Astrocyte of the spinal cord (primary cell): ENCODE measurements at places on chromosomes 12 and 14.
A peak's percentile ranks its signal among the peaks of the same experiment; 100 is the strongest.

GRCh38 chr12:28040246-28040645 is 67.7 kb upstream of the PTHLH start:
- DNase-seq, result no peak

GRCh38 chr14:98345161-98345560 is 926.8 kb downstream of the BCL11B start:
- peak; percentile 19 for DNase-seq

DNA sequence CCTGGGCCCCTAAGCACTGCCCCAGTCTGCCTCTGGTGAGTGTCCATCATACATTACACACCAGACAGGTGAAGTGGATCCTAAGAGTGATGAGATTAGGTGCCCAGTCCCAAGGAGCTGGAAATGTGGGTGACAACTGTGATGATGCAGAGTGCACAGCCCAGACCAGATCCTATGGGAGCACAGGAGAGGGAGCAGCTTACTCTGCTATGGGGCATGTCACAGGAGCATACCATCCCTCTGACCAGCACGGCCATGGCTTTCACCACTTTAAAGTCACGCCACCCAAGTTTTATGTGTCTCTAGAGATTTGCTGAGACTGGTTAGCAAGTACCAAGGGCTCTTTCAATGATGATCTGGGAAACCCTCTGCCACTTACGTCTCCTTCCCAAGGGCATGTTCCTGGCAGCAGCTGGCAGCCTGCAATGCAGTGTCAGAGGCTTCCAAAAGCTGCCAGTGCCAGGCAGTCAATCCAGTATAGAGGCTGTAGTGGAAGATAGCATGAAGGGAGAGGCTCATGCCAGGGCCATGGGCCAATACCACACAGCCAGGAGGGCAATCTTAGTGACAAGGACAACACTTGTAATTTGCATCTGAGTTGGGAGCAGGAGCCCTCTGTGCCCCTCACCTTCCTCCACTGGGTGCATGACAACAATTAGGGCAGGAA is 40.2 kb downstream of the STAB2 start:
- DNase-seq, result no peak

DNA sequence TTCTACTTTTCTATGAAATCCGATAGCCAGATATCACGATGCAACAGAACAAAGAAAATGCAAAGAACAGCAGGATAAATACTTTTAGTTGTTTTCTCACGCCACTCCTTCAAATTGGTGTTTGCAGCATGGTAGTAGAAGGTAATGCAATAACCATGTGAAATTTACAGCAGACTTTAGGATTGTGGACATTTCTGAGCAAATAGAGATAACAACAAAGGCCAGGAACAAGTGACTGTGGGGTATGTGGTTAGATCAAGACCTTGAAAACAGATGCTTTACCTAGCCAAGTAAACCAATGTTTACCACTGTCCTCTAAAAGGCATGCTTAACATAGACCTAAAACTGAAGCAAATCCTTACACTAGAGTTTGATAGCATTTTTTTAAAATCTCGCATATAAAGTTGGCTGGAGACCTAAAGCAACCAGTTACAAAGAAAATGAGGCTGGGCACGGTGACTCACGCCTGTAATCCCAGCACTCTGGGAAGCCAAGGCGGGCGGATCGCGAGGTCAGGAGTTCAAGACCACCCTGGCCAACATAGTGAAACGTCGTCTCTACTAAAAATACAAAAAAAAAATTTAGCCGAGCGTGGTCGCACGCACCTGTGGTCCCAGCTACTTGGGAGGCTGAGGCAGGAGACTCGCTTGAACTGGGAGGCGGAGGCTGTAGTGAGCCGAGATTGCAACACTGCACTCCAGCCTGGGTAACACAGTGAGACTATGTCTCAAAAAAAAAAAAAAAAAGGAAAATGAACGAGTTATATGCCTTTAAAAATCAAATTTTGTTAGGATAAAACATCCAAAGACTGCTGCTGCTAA is 123.2 kb upstream of the FOXN3 start:
- peak; percentile 68 for DNase-seq

- peak; percentile 20 for DNase-seq
Measured at GRCh38 chr12:52307836-52308805, 13.1 kb downstream of the KRT83 start.

GRCh38 chr12:84276215-84276614 is 636.4 kb downstream of the SLC6A15 start:
- no peak for DNase-seq

- no peak for DNase-seq
Measured at GRCh38 chr14:86357119-86357518, 827.2 kb downstream of the FLRT2 start.

DNA sequence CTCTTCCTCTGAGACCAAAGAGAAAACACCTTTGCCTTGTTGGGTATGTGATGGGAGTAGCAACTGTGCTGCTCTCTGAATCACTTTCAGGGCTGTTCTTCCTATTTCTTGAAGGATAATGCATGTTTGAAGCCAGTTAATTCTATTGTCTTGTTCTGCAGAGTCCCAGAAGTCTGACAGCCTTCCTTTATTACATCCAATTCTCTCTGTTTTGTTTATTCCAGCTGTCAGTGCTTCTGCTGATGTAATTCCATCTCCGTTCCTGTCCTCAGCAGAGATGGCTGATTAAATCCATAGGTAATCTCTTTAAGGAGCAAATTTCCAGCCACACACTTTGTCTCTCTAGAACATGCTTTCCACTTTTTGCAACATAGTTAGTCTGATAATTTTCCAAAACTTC is 59.7 kb downstream of the MGAT4C start:
- DNase-seq, result no peak

- no peak for DNase-seq
Measured at GRCh38 chr12:16271062-16271461, 6.4 kb downstream of the SLC15A5 start.

DNA sequence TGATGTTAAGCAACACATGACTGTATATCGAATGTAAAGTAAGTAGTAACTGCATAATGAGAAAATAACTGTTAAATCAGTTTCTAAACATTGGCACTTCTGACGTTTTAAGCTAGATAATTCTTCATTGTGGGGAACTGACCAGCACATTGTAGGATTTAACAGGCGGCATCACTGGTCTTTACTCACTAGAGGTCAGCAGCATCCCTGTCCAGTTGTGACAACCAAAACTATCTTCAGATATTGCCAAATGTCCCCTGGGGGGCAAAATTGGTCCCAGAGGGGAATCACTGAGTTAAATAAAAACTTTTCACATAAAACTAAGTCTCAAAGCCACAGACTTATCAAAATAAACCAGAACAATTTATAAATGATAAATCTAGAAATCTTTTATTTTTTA is 65.3 kb downstream of the BLTP3B start:
- DNase-seq, result no peak

DNA sequence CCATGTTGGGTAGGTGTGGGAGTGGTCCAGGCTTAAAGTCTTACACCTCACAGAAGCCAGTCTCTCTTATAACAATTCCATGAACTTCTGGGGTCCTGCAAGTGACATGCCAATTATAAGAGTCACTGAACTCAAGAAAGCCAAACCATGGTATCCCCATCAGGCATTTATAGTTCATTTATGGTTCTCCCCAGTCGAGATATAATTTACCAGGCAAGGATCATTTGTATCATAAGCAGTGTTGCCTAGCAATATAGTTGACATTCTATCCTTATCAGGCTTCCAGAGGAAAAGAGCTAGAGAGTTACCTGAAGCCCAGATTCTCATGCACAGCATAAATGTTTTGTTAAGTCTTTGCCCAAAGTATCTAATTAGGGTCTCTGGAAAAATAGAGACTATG is 8.1 kb downstream of the JKAMP start:
- DNase-seq, result no peak

DNA sequence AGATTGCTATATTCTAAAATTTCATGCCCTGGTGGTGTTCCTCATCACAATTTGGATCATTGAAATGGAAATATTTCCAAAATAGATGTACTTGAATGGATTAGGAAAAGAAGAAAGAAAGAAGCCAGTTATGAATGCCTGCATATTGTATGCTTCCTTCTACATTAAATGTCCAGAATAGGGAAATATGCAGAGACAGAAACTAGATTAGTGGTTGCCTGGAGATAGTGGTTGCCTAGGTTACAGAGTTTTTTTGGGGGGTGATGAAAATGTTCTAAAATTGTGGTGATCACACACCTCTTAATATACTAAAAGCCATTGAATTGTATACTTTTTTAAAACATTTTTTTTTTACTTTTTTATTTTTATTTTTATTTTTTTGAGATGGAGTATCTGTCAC is 18.0 kb downstream of the TUBA1A start:
- DNase-seq, result no peak

DNA sequence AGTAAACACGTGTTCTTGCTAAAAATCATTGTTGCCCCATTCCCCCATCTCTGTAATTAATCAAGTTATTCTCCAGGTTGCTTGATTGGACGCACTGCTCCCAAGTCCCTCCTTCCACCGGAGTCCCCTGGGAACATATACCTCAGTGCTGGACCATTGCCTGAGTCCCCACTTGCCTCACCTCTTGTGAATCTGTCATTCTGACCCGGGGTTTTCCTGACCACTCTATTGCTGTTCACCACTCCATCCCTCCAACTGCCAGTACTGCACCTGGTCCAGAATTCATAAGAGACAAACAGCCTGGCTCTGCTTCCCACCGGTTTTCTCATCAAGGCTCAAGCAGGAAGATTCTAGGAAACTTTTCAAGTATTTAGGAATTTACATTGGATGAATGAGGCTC is 555.9 kb downstream of the VRK1 start:
- no peak for DNase-seq

GRCh38 chr12:103778781-103779180 is 62.3 kb downstream of the NT5DC3 start:
- no peak for DNase-seq

- DNase-seq, result no peak
Measured at GRCh38 chr12:95151821-95152220, 65.4 kb downstream of the FGD6 start.

- peak; percentile 5 for DNase-seq
Measured at GRCh38 chr14:28761438-28762291, 4.9 kb upstream of the FOXG1 start.

DNA sequence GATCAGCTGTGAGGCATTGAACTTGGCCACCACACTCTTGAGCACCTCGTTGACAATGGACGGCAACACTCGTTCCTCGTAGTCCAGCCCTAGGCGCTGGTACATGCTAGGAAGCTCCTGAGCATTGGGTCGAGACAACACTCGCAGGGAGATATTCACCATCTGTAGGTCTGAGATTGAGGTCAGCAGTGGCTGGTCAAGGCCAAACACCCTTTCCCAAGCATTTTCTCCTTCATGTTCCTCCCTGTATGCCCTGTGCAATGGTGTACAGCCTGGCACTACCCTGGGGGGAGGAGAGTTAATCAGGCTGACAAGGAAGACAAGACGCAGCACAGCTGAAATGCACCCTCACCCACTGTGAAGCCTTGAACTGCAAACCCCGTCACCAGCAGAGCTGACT is 2.0 kb downstream of the PHB2 start:
- DNase-seq, result no peak

GRCh38 chr12:93790472-93791152 is 113.4 kb downstream of the CRADD start:
- DNase-seq, result peak; percentile 87

DNA sequence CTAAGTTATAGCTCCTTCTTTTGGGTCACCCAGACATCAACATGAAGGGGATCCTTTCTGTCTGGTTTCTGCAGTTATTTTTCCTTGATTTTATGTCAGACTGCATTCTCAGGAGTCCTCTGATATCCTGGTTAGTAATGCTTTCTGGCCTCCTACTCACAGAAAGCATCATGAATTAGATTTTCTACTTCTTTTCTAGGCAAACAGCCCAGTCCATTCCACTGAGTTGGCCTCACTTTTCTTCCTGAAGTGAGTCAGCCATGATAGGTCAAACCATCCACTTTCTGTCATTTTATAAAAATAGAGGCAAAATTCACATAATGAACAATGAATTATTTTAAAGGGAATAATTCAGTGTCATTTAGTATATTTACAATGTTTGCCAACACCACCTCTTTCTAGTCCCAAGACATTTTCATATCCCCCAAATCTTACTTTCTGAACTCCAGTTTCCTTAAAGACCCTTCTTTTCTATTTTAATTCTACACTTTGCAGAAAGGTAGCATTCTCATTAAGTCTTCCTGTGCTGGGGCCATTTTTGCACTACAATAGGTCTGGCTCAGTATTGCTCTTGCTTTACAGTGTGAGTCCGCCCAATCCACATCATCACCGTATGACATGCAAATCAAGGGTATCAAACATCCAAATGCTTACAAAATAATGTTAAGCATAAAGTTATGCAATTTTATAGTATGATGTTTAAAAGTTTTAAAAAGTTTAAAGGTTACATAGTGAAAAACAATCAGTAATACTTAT is 95.1 kb downstream of the UNC79 start:
- peak; percentile 1 for DNase-seq

DNA sequence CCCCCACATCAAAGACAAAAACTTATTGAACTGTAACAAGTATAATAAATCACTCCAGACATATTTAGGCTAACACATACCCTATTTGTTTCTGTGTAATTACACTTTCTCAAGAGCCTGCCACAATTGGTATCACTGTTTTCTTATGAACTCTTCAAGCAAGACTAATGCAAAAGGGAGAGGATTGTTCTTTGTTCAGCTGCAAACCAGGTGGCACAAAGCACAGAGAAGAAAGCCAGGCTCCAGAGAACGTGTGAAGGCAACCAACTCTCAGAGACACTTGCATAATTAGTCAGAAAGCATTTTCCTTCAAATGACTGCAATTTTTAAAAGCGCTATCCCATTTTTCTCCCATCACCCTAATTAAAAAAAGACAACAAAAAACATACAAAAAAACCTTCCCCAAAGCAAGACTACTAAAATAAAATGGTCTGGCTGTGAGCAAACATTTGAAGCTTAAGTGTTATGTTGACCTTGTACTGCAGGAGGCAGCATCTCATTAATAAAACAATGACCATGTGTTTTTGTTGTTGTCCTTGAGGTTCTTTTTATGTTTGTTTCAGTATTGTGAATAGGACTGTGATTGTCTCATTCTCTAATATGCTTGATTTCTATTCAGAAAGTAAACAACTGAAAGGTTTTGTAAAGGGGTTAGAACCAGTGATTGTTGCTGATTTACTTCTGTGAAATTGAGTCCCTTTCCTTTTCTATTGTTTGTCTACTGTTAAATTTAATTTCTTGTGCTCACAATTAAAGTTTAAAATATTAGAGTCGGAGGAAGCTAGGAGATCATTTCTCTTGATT is 452.7 kb upstream of the PDE3A start:
- peak; percentile 62 for DNase-seq

- no peak for DNase-seq
Measured at GRCh38 chr14:48738186-48738925, 847.8 kb downstream of the RPS29 start.

GRCh38 chr12:16347391-16348298 is at the start of gene MGST1:
MGST1 (plus strand) TSS chr12:16347645; CDS start chr12:16354253, 6,608 bp downstream.
- peak; percentile 62 for DNase-seq

- DNase-seq, result no peak
Measured at GRCh38 chr12:71703206-71703605, 17.3 kb downstream of the TMEM19 start.

DNA sequence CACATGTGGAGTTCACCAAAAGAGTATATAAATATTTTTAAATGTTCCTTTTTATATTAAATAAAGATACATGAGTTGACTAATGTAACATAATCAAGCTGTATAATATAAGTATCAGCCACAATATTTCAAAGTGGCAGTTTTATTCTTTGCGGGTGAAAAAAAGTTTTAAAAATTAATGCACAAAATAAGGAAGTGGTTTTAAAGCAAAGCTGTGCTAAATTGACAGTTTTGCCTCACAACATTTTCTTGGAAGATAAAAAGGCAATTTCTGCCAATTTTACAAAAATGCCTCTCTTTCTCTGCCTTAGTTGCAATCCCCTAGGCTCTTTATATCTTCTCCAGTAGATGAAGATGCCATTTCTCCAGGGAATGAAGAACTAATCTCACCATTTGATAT is 719.1 kb downstream of the C12orf50 start:
- no peak for DNase-seq

- DNase-seq, result no peak
Measured at GRCh38 chr12:103314786-103315185, 181.0 kb downstream of the C12orf42 start.
